Stimulated activated CD4-positive, alpha-beta T cell treated with anti-CD3 and anti-CD28 coated beads, Interleukin-4, amount 100 ng/mL, for 48 hours (primary cell): ENCODE measurements at places on chromosomes 2 and 18.

DNA sequence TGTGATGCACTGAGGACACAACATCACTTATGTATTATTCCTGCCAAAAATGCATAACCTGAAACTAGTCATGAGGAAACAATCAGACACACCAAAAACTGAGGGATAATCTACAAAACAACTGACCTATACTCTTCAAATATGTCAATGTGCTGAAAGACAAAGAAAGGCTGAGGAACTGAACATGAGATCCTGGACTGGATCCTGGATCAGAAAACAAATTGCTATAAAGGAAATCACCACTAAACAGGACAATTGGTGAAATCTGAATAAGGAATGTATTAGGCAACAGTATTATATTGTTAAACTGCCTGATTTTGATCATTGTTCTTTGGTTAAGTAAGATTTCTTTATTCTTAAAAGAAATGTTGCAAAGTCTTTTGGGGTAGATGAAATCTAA lies 28.8 kb downstream of the CUL3 start:
- no peak for DNase-seq

DNA sequence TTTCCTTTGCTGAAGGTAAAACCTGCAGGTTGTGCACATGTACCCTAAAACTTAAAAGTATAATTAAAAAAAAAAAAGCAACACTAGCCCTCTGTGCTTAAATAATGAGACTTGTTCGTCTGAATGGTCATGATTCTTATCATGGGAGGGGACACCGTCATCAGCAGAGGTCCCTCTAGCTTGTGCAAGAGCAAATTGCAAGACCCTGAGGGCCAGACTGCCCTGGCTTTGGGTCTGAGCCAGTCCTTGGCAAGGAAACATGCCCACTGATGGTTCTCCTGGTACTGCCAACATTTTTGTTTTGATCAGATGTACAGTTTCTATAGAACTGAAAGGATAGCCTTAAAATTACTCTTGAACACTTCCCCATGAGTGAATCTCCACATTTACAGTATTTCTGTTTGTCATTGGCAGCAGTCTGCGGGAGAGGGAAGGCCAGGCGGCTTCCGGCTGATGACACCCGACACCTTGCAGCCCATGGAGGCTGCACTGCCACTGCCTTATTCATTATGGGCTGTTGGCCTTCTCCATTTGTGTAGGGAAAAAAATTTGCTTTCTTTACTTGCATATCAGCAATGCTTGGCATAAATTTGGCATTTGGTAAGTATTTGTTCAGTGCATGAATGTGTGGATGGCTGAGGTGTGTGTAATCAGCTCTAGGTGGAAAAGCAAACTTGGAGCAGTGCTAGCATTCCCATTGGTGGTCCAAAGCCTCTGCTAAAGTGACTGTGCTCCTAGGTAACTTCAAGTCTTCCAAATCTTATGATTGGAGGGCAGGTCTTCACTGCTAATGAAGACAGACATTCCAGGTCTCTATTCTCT lies 161.6 kb upstream of the ALKAL2 start:
- no peak for DNase-seq

DNA sequence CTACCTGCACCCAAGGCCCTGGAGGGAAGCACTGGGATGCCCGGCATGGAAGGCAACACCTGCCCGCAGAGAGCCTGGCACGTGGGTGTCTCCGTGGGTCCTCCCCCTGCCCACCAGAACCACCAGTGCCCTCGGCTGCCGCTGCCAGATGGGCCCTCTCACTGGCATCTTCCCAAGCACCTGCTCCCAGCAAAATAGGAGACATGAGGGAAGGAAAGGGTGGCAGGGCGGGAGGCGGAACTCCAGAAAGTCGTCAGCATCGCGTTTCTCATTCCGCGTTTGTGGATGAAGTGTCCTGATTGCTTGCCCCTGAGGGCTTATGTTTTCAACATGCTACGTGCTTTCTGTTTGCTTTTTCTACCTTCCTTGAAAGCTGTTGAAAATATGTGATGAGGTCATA lies 8.8 kb upstream of the SNTG2 start:
- DNase-seq, result no peak

- DNase-seq, result no peak
Measured at GRCh38 chr2:24117902-24118301, 5.2 kb downstream of the PFN4 start.

GRCh38 chr18:79849328-79850207 lies 51.8 kb downstream of the KCNG2 start:
- no peak for DNase-seq

- no peak for DNase-seq
Measured at GRCh38 chr2:43343573-43344304, 117.3 kb upstream of the ZFP36L2 start.

GRCh38 chr18:57754577-57755338 lies 48.4 kb downstream of the ATP8B1 start:
- DNase-seq, result no peak

GRCh38 chr2:128308284-128308731 lies 10.4 kb downstream of the HS6ST1 start:
- DNase-seq, result no peak

GRCh38 chr2:178109813-178110212 lies 2.4 kb upstream of the RBM45 start:
- no peak for DNase-seq
